Ecto neural progenitor cell (in vitro differentiated cells): ENCODE measurements at places on chromosomes 4 and X.

DNA sequence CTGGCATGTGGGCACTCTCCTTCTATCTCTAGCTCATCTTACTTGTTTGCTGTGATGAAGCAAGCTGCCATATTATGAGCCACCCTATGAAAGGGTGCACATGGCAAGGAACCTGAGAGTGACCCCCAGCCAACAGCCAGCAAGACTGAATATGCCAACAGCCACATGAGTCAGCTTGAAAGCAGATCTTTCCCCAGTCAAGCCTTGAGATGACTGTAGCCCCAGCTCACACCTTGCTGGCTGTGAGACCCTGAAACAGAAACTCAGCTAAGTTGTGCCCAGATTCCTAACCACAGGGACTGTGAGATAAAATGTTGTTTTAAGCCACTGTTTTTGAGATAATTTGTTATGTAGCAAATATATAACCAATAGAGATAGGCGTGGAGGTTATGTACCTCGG, 36.2 kb downstream of the KDM5C start:
- DNase-seq = no peak

DNA sequence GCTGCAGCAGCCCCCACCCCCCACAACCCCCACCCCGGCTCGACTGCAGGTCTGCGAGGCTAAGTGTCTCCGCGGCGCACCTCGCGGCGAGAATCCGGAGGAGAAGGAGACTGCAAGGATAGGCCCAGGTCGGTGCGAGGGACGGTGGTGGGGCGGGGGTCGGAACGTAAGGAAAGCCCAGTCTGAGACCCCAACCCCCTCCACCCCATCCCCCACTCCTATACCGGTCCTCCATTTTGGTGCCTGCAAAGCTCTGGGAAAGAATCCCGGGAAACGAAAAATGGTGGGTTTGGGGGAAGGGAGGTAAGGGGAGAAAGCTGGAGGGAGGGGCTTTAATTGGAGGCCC, 614 bp downstream of the BEX3 start:
- peak; percentile 67 for DNase-seq

- DNase-seq = no peak
Observed at GRCh38 chr4:185183622-185184281, 20.0 kb downstream of the CFAP97 start.

- DNase-seq = no peak
Observed at GRCh38 chrX:137748827-137749226, 182.9 kb downstream of the ZIC3 start.

DNA sequence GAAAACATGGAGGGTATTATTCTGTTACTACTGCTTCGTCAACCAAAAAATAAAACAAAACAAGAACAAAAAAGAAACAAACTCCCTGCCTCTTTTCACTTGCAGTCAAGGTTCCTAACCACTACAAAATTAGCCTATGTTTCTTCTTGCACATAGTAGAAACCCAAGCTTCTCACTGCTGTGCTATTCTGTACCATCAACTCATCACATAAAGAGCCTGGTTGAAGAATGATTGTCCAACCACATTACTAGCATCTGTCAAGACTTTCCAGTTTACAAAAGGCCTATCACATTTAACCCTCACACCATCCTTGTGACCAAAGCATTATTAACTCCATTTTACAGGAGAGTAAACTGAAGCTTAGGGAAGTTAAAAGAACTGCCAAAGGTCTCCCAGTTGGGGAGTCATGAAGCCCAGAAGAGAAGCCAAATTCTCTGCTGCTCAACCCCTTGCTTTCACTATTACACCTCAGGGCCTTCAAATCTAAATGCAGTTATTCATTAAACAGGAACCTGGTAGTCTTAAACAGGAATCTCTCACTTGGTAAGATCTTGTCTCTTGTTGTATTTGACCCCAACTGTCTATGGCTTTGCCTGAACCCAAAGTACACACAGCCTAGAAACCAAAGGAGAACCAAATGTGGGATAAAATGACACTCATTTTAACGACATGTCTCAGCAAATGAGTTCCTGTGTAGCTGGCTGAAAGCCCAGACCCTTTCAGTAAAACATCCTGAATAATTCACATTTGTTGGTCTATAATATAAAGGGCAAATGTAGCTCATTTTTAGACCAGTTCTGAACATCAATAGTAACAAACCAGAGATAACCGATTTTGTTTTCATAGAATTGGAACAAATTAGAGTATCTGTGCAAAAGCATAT, 8.6 kb downstream of the F9 start:
- no peak for DNase-seq

DNA sequence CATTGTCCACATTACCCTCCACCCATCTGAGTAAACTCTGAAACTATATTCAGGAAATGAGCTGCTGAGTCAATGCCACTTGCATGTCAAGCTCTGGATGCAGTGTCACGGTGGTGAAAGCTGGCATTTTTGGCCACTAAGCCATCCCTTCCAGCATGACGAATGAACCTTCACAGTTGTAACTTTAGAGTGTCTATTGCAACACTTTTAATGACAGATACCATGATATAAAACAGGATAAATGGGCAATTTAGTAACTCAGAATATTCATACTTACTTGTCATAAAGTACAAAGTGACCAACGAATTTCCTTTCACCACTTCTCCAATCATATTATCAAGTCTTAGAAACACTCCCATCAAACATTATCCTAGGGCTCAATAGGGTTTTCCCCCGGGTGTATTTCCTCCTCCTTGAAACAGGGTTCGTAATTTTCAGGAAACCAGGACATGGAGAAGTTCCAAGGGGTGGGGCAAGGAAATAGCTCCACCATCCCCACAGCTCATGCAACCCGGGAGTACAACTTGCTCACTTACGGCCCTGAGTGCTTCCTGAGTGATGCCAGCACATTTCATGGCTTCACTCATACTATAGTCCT, 73.1 kb downstream of the MTHFD2L start:
- no peak for DNase-seq

GRCh38 chrX:13119386-13119785, 75.0 kb upstream of the FAM9C start:
- no peak for DNase-seq

- no peak for DNase-seq
Observed at GRCh38 chrX:68827256-68827655, 1.6 kb upstream of the EFNB1 start.

DNA sequence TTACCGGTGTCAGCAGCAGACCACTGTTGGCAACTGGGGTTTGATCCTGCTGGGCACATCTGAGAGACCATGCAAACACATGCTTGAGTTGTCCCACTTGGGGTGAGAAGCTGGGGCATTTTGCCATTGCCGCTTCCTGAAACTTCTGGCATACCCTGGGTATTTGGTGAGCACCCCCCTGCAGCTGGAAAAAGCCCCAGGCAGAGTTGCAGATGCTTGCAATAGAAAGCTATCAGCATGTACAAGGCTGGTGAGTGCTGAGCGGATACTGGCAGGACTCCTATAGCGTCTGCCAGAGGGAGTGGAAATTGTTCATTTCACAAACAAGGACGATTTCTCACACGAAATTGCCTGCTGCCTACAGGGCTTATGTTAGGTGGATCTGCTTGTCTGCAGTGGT, 32.3 kb downstream of the SUPT20HL1 start:
- DNase-seq = no peak

GRCh38 chrX:2589186-2590020, 88.6 kb upstream of the DHRSX start:
- DNase-seq = no peak

- DNase-seq = no peak
Observed at GRCh38 chr4:114062499-114062898, 83.1 kb upstream of the ARSJ start.

DNA sequence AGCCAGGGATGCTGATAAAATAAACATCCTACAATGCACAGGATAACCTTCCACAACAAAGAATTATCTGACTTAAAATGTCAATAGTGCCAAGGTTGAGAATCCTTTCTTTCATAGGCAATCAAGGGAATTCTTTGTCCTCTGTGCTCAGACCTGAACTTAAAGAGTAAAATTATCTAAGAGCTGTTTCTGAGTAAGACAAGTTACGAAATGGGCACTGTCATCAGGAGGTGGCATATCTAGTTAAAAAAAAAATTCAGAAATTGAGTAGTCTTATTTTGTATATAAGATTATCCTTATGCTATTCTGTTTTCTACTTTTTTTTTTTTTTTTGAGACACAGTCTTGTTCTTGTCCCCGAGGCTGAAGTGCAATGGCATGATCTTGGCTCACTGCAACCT, 3.3 kb upstream of the RAB33B start:
- no peak for DNase-seq

DNA sequence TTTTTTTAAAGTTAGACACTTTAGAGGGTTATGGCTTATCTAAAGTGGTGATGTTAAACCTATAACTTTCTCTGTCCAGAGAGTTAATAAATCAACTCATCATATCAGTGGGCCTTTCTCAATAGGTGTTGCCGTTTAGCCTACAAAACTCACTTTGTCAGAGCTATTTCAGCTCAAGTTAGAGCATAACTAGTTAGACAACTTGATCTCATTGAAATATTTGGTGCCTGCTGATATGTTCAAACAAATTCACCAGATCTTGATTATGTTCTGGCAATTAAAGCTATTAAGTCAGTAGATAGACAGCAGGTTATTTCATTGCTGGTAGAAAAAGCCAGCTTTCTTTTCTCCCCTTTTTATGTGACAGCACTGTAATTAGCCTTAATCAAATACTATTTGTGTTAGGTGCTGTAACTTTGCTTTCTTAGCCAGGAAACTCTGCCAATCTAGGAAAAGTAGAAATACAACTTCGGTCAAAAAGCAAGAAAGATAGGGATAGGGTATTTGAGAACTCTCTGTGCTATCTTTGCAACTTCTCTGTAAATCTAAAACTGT, 191.8 kb downstream of the MAML3 start:
- no peak for DNase-seq

- no peak for DNase-seq
Observed at GRCh38 chr4:146333187-146333894, 119.0 kb downstream of the REELD1 start.

DNA sequence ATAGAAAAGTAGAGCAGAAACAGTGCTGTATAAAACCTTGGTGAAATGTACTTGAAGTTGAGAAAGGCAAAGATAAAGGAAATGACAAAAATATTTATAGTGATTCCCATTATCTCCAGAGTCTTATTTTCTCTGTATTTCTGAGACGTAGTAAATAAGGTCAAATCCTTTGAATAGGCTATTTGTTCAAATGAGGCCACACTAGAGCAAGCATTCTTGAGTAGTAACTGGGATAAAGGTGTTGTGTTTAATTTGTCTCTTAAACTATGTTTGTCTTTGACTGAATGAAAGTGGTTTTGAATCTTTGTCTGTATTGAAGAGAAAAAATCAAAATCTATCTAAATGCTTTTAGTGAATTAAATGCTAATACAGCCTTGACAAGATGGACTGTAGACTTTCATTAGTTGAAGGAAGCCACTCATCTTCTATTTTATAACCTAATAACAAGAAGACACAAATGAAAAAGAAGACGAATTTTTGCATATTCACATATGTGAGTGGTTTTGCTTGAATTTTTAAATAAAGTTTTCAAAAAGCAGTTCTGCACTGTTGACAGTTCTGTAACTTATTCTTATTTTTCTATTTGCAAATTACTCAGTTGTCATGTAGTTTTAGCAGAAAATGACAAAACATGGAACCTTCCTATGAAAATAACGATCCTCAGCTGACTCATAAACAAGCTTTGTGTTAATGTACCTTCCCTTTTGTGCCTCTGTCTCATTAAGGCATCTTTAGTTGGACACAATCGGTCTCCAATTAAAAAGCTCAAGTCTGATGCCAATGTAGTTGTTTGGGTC, 94.8 kb upstream of the PCDH18 start:
- DNase-seq = no peak

- DNase-seq = no peak
Observed at GRCh38 chrX:72121383-72121782, 10.3 kb downstream of the RTL5 start.

DNA sequence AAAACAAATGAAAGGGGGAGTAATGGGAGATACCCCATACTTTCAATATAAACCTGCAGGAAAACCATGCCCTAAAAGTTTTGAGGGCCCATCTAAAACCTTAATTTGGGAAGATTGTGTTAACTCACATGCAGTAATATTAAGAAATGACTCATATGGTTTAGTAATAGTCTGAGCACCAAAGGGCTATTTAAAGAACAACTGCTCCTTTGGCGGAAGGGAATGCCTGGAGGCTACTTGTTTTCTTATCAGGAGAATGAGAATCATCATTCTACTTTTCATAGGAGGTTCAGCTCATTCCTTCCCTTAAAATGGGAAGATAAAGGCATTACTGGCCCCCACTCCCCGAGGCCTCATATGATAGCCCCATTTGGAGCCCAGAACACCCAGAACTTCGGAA, 47.6 kb downstream of the SPIN3 start:
- no peak for DNase-seq

- no peak for DNase-seq
Observed at GRCh38 chrX:57737881-57738280, 57.8 kb upstream of the NLRP2B start.

DNA sequence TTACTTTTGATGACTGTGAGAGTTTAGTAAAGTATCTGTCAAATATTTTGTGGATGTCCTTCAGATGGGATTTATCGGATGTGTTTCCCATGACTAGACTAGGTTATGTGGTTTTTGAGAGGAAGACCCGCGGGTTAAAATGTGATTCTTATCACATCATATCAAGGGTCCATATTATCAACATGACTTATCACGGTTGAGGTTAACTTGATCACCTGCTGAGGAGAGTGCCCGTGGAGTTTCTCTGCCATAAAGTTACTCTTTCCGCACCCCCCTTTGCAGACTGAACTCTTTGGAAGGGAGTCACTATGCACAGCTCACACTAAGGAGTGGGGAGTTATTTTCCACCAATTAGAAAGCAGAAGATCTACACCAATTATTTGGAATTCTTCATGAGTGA, 38.7 kb downstream of the GLRB start:
- DNase-seq = no peak

- DNase-seq = no peak
Observed at GRCh38 chr4:151331276-151332042, 6.1 kb upstream of the SH3D19 start.
